Glomerular endothelial cell (primary cell): ENCODE measurements at places on chromosomes 4 and X. TPM values are rescaled to one million over a fixed set of nuclear protein-coding genes. Genes with fewer than 3 reads are reported as not detected.

Gene PLP1
- total RNA-seq, result not detected in 2 replicates

Gene LRIT3
- 0.15 and 0.18 TPM in 2 replicates for total RNA-seq

Gene AKAP14
- not detected in 2 replicates for total RNA-seq

Gene GNRHR
- not detected in 2 replicates for total RNA-seq

Gene RBMX
- total RNA-seq, result 194 and 199 TPM in 2 replicates

GRCh38 chrX:48504261-48504660 lies 4.5 kb upstream of the PORCN start:
- DNase-seq, result no peak

DNA sequence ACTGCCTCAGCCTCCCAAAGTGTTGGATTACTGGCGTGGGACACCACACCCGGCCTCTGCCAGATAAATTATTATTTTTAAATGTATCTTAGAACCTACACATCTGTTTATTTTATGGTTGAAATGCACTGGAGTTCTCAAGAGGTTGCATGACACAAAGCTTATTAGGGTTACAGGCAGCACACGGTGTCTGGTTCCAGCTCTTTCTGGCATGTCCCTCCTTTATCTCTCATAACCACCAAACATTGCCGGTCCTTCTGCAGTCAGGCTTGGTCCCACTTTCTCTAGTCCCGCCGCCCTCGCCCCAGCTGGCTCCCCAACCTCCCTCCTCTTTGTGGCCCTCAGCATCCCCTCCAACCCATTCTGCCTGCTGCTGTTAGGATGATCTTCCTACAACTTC lies 39.7 kb upstream of the SPRY1 start:
- DNase-seq, result no peak

DNA sequence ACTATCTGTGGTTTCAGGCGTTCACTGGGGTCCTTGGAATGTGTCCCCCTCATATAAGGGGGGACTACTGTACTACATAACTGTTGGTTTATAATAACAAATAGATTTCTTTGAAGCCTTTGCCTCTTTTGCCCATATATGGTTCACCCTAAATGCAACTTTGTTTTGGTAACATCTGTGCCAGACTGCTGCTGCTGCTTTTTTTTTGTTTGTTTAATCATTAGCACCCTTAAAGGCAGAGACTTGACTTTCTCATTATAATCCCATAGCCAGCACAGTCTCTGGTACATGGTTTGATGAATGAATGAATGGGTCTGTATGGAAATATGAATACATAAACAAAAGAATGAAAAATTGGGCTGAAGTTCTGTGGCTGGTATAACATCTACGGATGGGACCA lies 80.2 kb upstream of the LHFPL1 start:
- no peak for DNase-seq

DNA sequence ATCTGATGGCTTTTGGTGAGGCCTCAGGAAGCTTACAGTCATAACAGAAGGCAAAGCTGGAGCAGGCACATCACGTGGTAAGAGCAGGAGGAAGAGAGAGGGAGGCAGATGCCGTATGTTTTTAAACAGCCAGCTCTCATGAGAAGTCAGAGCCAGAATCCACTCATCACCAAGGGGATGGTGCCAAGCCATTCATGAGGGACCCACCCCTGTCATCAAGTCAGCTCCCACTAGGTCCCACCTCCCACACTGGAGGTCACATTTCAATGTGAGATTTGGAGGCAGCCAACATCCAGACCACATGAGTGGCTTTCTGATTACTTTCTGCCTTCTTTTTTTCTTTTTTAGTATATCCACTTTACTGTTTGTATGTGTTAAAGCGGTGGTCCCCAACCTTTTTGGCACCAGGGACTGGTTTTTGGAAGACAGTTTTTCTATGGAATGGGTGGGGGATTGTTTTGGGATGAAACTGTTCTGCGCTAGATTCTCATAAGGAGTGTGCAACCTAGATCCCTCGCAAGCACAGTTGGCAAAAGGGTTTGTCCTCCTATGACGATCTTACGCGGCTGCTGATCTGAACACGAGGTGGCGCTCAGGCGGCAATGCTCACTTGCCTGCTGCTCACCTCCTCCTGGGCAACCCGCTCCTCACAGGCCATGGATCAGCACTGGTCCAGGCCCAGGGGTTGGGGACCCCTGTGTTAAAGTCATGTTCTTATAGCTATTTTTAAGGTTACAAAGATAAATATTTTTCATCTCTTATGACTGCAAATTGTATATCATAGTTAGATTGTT lies 61.7 kb downstream of the SLIT2 start:
- DNase-seq, result no peak

DNA sequence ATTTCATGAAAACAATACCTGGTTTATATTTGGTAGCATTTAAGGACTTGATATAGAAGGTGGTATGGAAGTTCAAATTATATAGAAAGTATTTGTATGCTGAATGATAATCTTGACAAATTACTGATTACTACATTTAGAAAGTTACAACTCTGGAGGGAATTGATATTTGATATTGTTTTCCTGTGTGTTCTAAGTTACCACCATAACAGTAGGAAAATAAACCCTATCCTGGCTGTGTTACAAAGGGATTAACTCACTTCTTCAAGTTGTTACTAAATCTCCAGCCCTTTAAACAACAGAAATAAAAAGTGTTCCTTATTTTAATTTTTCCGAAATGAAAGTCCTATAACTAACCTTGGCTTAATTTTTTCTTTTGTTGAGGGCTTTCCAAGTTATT lies 36.6 kb downstream of the FHL1 start:
- no peak for DNase-seq
